ENCODE measurements at places on chromosomes 2 and 18.

GRCh38 chr2:3727397-3728045 is 24.1 kb downstream of the DCDC2C start:
- no peak for DNase-seq

- DNase-seq = no peak
Observed at GRCh38 chr2:170221317-170222288, 43.7 kb downstream of the MYO3B start.

- no peak for DNase-seq
Observed at GRCh38 chr2:113060396-113060795, 1.4 kb downstream of the IL36RN start.

DNA sequence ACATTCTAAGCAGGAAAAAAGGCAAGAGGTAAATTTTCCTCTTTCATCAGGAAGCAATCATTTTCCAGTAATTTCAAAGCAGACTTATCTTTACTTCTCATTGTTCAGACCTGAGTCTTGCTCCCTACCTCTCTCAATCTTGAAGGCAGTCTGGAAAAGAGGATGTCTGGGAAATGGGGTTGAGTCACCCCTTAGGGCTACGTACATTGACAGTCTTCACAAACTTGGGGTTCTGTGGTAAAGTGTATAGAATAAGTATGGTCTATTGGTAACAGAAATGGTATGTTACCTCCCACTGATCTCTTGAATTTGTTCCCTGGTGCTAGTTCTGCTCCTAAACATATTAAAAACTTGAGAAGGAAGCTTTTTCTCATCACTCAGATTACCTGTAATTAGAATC is 361.3 kb downstream of the SS18 start:
- DNase-seq = no peak

DNA sequence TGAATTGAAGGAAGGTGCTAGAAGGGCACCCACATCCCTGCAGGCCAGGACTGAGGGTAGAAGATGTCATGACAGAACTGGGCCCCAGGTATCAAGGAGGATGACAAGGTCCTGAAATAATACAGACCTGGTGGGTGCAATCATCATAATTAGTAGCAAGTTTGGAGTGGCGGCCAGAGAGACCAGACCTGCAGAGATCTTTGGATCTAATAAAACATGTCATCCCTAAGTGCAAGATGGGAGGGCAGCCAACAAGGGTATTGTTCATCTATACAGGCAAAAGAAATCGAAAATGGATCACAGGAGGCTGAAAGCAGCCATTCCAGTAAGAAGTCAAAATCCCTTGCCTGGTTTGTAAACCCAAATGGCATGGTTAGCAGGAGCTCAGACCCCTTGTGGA is 111.3 kb upstream of the BOD1L2 start:
- DNase-seq = no peak

GRCh38 chr2:12168791-12169388 is 422.5 kb downstream of the LPIN1 start:
- DNase-seq = peak; percentile 82

DNA sequence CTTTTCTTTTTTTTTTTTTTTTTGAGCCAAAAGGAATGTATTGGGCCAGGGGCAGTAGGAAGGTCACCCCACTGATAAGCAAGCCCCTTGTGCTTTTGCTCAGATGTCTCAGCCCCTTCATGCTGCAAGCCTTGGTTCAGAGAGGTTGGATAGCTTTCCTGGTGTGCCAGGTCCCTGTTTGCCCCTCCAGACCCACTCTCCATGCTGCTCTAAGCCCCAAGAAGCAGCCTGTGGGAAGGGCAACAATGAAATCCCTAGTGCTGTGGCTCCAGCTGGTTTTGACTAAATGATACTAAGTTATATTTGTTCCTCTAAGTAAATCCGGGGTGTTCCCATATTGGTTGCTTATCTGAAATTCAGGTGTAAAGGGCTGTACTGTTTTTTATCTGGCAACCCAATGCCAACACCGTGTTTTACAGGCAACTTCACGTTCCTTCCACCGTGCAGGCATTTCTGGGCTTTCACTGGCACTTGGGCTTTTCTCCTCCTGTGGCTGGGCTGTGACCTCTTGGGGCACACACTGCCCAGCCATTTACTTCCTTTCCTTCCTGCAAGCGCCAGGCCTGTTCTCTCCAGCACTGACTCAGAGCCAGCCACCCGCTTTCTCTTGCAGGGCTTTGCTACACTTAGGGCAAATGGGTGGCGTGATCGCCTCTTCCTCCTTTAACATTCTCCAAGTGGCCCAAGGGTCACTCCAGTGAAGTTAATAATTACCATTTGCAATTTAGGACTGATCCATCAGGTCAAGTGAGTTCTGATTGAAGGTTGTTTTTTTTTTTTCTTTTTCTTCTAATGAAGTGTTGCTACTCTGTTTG is 21.6 kb downstream of the MERTK start:
- DNase-seq = peak; percentile 74

GRCh38 chr2:205733648-205734047 is 51.3 kb downstream of the NRP2 start:
- DNase-seq = no peak

DNA sequence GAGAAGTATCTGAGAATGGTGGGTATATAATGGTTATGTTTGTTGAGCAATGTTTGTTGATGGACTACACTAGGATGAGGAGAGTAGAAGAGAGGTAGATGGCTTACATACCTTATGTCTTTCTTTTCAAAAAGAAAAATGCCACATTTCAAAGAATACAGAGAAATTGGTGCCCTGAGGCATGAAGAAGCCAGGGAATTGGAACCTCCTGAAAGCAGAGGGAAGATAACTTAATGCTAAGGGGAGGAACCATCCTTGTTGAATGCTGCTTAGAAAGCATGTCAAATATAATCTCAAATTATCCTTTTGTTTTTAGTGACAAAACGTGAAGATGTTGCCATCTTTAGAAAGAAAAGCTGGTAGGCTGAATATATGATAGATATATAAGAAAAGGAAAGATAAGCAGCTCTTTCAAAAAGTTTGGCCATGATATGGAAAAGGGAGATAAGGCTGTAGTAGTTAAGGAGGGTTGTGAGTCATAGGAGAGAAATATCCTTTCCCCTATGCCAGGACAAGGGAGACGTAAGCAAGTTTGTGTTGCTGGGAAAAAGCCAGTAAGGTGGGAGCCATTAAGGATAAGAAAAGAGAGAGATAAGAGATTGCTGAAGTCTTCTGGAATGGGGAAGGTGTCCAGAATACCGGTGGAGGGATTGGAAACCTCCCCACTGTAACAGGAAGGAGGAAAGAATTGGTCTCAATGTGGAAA is 66.3 kb downstream of the SCN2A start:
- DNase-seq = no peak

- no peak for DNase-seq
Observed at GRCh38 chr18:73258375-73259087, 390.7 kb upstream of the NETO1 start.

DNA sequence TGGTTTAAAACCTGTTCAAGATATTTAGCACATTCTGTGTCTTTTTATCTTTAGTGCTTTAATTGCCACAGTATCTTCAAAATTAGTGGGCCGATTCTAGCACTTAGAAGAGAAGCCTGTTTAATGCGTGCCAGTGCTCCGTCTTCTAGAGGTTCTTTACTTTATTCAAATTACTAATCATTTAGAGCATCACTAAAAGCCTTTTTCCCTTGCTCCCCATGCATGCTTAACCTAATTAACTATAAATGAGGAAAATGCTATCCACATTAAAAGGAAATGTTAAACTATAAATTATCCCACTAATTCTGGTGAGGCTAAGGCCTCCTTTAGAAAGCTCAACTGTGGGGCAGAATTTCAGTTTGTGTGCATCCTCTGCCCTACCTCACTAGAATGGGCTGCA is 31.5 kb upstream of the INSIG2 start:
- no peak for DNase-seq

GRCh38 chr2:99140056-99140859 is 1.2 kb upstream of the C2orf15 start:
- no peak for DNase-seq

DNA sequence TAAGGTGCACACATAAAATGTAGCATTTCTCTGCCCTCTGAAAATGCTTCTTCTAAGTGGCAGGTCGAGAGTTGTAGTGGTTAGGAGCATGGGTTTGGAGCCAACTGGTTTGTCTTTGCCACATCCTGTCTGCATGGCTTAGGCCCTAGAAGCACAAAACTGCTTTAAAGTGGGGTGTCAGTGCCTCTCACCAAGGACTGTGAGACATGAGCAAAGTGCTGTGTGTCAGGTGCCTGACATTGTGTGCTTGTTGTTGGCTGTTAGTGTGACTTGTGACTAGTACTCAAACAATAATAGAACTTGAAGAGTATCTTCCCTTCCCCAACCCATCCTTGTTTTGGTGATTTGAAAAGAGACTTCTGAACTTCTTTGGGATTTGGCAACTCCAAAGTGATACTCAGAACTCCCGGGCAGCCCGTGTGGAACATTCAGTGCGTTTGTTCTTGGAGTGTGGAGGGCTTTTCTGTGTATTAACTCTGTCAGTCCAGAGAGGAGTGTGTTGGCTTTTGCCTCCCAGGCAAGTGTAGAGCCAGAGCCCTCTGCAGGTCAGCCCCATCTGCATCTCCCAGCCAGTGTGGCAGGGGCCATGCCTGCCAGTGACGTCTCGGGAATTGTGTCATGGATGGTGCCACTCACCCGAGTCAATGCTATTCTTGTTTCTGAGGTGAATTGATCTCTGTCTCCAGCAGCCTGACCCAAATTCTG is 5.0 kb downstream of the MGAT5 start:
- no peak for DNase-seq

GRCh38 chr18:28974504-28974903 is 797.6 kb upstream of the CDH2 start:
- no peak for DNase-seq

DNA sequence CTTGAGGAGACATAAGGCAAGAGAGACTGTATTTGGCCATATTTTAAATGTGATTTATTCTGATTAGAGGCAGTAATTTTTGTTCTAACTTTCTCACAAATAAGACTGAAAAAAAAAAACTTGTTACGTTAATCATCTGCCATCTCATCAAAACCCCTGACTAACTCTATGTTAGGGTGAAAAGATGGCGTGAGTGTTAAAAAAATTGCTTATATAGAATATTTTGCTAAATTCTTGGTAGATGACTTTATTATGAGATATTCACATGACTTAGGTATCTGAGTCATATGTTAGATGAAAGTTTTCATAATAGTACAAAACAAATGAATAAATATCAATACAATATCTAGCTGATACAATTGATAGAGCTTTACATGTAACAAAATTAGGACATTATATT is 1508.7 kb upstream of the TMEFF2 start:
- DNase-seq = no peak

GRCh38 chr2:165794536-165794928 is 485 bp upstream of the GALNT3 start:
- peak; percentile 57 for DNase-seq

GRCh38 chr2:133484106-133484505 is 84.2 kb downstream of the NCKAP5 start:
- DNase-seq = no peak

DNA sequence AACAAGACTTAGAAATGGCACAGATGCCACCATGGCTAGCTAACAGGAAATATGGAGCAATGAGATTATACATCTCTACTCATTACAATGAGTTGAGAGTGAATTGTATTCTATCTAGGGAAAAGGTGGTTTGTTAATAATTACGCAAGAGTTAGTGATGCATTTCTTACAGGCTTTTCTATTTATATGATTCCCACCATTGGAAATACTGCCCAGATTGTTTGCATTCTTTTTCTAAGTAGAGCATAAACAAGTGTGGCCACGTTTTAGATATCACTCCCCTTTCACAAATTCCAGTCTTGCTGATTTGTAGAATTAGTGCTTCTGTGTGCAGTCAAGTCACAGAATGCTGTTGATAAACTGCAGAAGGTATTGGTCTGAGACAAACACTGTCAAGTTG is 56.6 kb downstream of the ZNF804A start:
- no peak for DNase-seq

GRCh38 chr2:138607746-138608145 is 106.2 kb downstream of the SPOPL start:
- DNase-seq = no peak

DNA sequence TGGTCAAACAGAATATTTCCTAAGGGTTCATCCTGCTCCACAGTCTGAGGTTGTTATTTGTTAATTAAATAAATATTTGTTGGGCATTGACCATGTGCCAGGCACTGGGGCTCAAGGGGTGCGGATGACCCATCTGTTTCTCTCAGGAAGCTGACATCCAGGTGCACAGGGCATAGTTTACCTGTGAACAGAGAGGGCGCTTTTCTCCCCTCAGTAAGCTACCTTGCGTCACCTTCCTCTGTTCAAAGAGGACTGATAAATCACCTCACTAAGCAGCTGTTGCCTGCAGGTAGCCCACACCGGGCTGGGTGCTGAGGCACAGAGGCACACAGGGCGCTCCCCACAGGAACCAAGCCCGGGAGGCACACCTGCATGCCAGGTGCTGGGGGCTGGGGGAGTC is 41.6 kb downstream of the SH3RF3 start:
- no peak for DNase-seq

- no peak for DNase-seq
Observed at GRCh38 chr2:4695281-4695861, 992.0 kb downstream of the DCDC2C start.

DNA sequence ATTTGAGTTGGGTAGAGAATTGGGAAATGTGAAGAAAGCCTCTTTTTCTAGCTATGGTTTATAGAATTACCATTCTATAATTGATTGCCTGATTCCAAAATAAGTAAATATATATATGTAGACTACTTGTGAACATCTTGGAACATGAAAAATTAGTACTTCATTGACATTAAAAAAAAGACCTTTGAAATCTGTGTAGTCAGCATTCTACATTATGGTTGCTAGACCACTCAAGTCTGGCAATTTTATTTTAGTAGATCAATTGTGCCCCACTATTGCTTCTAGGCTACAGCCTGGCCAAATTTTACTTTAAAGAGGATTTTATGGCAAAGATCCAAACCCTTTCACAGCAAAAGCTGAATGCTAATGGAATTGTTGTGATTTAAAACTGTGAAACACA is 279.8 kb downstream of the IKZF2 start:
- no peak for DNase-seq

- no peak for DNase-seq
Observed at GRCh38 chr2:166233244-166233643, 105.4 kb upstream of the SCN1A start.

DNA sequence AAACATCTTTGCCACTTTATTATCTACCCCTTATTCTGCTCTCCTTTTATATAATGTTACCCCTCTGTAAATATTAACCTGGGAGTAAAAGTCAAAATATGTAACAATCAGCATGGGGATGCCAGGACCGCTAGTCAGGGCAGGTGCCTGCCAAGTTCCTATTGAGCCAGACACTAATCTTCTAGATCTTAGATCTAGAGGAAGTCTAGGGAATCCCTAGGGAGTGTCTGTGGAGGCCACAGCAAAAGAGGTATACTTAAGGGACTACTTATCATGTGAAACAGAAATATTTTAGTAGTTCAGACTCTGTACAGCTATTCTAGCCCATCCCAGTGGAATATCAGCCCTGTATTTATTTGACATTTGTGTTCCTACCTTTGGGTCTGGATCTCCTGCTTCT is 600.8 kb upstream of the CDH2 start:
- DNase-seq = no peak

GRCh38 chr2:7517851-7518250 is 600.6 kb downstream of the RNF144A start:
- DNase-seq = no peak

- no peak for DNase-seq
Observed at GRCh38 chr2:165161510-165161909, 42.3 kb downstream of the SCN3A start.

Data from sigmoid colon (tissue), 7 donors.